ENCODE measurements at places on chromosomes 2 and 18. TPM values are rescaled to one million over a fixed set of nuclear protein-coding genes. Genes with fewer than 3 reads are reported as not detected.

- DNase-seq = no peak
These were observed 72.0 kb downstream of the KCNG2 start for GRCh38 chr18:79869591-79870300.

GRCh38 chr2:2837746-2838547, 506.9 kb upstream of the MYT1L start:
- no peak for DNase-seq

- no peak for DNase-seq
These were observed 57.0 kb downstream of the CEP192 start for GRCh38 chr18:13048061-13048595.

GRCh38 chr2:241314226-241315092, 1.0 kb downstream of the HDLBP start:
- DNase-seq = no peak

The SCN7A gene
- not detected for total RNA-seq

The PTPRM gene
- 21.7 TPM for total RNA-seq

The SCN3A gene
- not detected for total RNA-seq

The HOXD11 gene
- total RNA-seq = not detected
